ENCODE measurements at places on chromosomes 16 and 17. TPM values are rescaled to one million over a fixed set of nuclear protein-coding genes. Genes with fewer than 3 reads are reported as not detected.

Gene CCNF
- 84.2 TPM for total RNA-seq

- no peak for DNase-seq
Observed at GRCh38 chr17:74842599-74843351, 16.9 kb downstream of the GRIN2C start.

Gene ABCC6
- 0.16 TPM for total RNA-seq

Gene KRT222
- total RNA-seq = not detected

DNA sequence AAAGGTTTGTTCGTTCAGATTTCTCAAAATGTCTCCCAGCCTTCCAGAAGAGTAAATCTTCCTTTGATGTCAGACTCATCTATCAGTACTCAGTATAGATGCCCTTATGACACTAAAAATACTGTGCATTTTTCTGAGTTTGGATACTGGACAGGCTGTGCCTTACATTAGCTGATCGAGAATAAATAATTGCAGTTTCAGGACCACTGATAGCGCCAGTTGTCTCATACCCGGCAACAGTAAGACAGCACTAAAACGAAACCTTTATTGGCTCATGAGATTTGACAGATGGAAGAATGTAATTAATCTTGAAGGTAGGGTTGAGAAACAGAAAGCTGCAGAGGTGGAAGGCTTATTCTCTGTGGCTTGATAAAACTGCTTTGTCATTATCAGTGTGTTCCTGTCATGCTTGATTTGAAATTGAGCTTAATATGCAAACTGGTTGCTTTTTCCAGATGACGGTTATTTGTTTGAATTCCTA lies 1.2 kb downstream of the ATP6V0A1 start:
- peak; percentile 43 for DNase-seq

DNA sequence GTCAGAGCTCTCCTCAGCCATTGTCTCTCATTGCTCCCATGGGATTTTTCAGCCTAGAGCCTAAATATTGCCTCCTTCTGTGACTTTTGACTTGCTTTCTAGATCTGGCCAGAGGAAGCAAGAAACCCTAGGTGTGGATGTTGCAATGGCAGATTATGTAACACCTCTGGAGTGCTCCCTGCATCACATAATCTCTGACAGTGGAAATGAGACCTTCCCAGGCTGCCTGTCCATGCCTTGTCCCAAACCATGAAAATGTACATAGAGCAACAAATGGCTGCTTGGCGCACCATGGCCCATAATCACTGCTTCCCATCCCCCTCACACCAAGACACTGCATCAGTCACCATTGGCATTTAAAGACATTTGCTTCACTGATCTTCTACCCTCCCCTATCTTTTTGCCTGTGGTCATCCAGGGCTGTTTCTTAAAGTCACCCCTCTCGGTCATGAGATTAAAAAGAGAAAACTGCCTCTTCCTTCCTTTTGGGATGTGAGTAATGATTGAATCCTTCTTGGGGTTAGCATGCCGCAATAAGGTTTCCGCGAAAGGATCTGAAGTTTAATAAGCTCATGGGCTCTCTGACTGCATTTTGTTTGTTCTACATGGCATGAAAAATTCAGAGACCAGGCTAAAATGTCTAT lies 34.2 kb upstream of the CCL2 start:
- no peak for DNase-seq

Gene ABCA10
- total RNA-seq = 0.33 TPM

Gene AGRP
- not detected for total RNA-seq

Gene CNEP1R1
- 28.4 TPM for total RNA-seq

DNA sequence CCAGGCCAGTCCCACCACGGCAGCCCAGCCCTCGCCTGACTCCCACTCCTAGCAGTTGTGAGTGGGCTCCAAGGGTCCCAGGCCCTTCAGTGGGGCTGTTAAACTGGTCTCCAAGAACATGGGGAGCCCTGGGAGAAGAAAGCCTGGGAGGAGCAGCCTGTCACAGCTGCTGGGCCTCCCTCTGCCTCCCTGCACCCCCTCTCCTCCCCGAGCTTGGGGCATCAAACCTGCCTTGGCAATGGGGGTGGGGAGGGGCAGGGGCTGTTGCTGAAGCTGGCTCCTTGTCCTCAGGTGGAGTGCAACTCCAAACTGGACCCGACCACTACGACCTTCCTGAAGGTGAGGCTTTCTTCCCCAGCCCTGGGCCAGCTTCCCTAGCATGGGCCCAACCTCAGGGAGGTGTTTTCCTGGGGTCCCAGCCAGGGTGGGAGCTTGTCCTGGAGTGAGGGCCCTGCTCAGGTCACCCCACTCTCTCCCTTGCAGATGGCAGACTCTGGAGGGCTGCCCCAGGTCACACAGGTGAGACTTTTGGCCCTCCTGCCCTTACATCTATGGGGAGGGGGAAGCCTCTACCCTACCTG lies 6.6 kb upstream of the SETD6 start:
- no peak for DNase-seq

DNA sequence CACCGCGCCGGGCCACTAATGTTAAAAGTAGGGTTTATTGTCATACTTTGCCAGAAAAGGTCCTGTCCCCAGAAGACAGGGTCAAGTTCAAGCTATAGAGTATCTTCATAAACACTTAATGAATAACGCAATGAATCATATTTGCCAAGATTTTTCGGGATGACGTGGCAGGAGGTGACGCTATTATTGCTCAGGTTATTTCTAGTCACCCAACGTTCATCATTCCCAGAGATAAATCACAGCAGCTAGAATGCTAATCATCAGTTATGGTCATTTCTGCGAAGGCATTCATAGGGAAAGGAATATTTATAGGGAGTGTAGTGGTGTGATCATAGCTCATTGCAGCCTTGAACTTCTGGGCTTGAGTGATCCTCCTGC lies 2.0 kb downstream of the TMC5 start:
- DNase-seq = no peak

Gene PNMT
- total RNA-seq = not detected

DNA sequence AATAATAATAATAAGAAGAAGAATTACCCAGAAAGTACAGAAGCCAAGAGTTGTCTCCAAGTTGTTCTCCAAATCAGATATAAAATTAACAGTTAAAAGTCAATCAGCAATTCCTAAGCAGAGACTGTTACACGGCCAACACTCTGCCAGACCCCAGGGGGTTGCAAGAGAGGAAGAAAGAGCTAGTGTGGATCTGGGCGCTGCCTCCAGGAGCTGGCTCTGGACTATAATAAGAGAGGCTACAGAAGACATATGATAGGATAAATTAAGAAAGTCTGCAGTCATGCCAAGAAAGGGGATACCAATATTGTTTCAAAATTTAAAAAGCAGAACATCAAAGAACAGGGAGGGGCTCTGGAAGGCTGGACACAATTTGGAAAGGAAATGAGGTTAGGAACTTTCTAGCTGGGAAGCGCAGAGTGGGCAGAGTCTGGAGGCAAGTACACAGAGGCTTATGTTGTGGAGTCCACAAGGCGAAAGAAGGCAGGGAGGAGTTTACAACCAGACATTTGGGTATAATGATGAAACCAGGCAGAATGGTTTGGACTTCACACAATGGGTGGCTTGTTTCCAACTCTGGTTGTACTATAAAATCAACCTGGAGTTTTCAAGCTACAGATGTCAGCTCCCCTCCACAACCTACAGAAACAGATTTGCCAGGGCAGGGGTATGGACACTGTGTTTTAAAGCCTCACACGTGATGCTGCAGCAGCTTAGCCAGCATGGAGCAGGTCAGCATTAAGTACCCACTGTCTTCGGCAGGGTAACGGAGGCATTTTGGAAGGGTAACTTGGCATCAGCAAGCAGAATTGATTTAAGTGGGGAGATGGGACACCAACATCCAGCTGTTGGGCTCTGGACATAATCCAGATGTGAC lies 49.4 kb downstream of the SLC39A11 start:
- DNase-seq = no peak

- no peak for DNase-seq
Observed at GRCh38 chr16:86033971-86034370, 135.0 kb downstream of the IRF8 start.

DNA sequence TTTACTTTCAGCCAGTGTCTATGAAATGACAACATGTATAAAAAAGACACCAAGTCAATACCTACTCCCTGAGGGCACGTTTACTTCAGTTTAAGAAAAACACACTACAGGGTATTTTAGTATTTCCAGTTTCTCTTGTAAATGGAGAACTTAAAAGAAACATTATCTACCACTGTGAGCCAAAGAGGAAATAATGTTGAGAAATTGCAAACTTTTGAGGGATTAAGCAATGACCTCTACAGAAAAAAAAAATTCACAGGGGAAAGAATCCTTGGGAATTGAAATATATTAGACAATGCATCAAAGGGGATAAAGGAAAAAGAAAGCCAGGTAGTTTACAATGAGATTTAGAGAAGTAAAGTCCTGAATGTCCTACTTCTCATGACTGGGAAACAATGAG lies 126.0 kb downstream of the KCNJ2 start:
- no peak for DNase-seq

Gene SLC2A4
- not detected for total RNA-seq

Gene SLC16A13
- total RNA-seq = 34.1 TPM

Gene RNF112
- total RNA-seq = 0.20 TPM
